ENCODE measurements at places on chromosomes 5 and 9.

DNA sequence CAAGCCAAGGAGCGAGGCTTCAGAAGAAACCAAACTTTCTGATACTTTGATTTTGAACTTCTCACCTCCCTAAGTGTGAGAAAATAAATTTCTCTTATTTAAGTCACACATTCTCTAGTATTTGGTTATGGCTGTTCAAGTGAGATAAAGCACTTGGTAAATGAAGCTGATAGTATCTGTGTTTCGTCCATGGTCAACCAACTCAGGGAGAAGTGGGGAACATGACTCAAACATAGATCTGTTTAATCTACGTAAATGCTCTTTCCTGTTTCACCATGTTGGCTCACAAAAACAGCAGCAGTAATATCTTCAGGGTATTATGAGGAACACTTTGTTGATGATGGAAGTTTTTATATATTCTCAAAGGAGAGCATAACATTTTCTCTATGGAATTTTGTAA is 2167.2 kb upstream of the C9orf72 start:
- DNase-seq: no peak

GRCh38 chr9:113738496-113738892 is 137.6 kb upstream of the ZNF618 start:
- DNase-seq: no peak

- DNase-seq: no peak
Observed at GRCh38 chr5:128494516-128494915, 43.5 kb downstream of the FBN2 start.

GRCh38 chr5:89228355-89228754 is 345.4 kb upstream of the MEF2C start:
- no peak for DNase-seq

DNA sequence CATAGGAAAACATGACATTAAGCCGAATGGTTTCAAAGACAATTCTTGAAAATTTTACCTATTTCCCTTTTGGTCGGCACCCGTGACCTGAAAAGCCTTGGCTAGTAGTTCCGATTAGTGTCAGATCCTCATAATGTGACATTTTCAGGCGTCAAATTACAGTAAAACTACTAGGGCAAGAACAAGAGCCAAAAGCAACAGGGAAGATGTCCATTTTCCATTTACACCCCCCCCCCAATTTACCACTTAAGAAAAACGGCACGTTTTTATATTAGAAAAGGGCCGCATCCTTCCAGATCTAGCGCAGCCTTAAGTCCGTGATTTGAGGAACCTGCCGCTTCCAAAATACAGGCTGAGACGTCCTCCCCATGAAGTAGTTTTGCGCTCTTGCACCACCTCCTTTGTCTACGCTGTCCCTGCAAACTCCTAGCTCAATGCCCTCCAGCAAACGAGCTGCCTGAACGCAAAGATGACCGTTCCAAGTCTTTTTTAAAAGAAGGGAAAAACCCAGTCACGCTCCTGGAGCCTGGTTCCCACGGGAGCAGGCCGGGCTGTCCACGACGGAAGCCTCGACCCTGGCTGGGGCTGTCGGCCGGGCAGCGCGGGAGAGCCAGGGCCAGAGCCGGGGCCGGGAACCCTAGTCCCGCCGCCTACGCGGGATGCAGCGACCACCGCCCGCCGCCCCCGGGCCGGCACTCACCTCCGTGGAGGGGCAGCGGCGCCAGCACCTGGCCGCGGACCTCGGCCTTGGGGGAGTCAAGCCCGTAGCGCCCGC is 616 bp downstream of the RNF130 start:
- DNase-seq: no peak

DNA sequence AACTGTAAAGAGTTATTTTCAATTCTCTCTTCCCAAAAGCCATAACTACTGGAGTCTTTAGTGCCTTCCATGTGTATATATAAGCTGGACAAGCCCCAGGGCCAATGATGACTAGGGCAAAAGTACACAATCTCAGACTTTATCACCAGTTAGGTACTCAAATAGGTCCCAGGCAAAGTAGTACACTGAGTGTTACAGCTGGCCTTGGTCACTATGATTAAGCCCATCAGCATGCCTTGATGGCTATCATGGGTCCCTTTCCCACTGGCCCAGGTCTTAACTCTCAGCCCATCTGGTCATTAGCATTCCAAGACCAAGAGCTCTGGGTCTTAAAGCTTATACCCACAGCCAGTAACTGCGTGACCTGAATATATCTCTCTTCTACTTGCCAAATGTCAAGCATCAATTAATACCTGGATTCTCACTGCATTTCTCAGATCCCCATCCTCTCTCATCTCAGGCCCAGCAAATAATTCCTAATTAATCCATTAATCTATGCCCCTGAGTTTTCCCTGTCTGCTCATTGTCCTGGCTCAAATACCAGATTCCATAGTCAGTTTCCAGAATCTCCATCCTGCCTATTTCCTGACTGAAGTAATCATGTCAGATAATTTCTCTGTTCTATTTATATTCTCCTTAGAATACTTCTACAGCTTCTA is 62.3 kb downstream of the NR6A1 start:
- DNase-seq: no peak

DNA sequence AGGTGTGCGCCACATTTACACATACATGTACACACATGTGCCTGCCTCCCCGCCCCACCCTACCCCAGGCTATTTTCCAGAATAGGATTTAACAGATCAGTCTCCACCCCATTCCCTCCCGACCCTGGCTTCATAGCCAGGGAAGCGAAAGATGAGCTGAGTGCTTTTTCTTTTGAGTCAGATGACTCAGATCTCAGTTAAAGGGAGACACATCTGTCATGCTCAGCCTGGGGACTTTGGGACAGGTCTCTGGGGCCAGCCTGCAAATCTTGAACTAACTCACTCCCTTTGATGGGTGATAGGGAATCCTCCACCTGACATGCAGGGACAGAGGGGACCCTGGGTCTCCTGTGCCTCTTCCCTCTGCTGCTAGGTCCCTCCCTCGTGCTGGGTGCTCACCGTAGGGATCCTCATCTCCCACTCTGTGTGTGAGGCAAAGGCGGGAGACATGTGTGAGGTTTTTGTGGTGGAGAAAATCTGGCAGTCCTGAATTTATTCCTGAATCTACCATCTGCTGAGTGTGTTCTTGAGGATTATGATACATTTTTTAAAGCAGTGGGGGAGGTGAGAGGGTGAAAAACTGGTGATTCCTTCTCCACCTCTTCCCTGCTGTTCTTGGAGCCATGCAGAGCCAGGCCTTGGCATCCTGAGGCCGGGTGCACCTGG is 37.7 kb downstream of the NEUROG1 start:
- DNase-seq: no peak

GRCh38 chr9:32776201-32776600 is 7.1 kb upstream of the TMEM215 start:
- no peak for DNase-seq
